Natural killer cell treated with Interleukin-12 subunit alpha and Interleukin-12 subunit beta and Interleukin-15 and Interleukin-18, amount 100 ng/mL, for 72 hours (primary cell): ENCODE measurements at places on chromosomes 2 and 18. TPM values are rescaled to one million over a fixed set of nuclear protein-coding genes. Genes with fewer than 3 reads are reported as not detected.

The HTR2B gene
- not detected for total RNA-seq

The TMEM178A gene
- total RNA-seq, result not detected

The PASK gene
- total RNA-seq, result 69.5 TPM

The FIGLA gene
- 1.1 TPM for total RNA-seq

The IL36B gene
- not detected for total RNA-seq

The LOXHD1 gene
- total RNA-seq, result not detected

The IL36RN gene
- not detected for total RNA-seq

The NAB1 gene
- total RNA-seq, result 59.7 TPM

GRCh38 chr2:74373221-74373676, 6.9 kb downstream of the DCTN1 start:
- DNase-seq, result no peak

DNA sequence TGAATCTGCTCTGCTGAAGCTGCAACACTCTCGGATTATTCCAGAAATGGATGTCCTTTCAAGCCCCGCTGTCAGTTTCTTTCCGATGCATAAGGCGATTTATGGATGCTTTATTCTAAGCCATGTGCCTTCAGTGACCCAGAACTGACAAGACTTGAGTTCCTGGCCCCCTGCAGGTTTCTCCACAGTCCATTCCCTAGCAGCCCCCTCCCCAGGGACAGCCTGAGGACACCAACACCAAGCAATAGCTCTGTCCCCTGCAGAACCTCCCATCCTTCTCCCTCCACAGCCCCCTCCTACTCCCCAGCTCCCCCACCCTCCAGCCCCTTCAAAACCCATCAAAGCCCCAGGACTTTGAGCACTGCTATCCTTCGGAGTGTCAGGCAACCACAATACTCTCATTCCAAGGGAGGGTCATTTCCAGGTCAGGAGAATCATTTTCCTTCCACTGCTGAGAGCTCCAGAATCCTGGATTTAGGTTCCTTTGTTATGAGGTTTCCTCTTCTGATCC, 24.6 kb upstream of the SPP2 start:
- DNase-seq, result no peak

DNA sequence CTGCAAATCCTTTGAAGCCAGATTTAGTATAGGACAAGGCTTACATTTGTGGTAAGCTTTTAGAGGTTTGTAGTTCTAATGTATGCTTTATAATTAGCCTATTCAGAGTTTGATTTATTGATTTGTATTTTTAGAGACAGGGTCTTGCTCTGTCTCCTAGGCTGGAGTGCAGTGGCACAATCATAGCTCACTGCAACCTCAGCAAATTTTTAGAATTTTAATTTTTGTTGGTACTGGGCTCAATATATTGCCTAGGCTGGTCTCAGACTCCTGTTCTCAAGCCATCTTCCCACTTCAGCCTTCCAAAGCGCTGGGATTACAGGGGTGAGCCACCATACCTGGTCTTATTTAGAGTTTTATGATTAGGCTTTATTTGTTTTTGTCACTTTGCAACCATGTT, 4.5 kb downstream of the KCNJ13 start:
- no peak for DNase-seq

DNA sequence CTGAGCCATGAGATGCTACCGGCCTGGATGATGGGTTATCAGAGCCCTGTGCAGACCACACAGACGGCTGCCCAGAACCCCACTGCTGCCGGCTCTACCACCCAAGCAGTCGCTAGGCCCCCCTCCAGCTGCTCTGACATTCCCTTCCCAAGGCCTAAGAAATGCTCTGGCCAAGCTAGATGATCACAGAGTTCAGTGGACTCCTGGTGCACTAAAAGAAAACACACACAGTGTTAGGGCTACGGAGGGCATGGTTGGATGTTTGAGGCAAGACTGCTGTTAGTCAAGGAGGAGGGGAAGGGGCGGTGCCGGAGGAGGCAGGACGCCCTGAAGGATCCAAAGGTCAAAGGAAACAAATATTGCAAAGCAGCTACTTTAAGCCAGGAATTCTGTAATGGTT, 174.5 kb downstream of the MYCN start:
- DNase-seq, result no peak

DNA sequence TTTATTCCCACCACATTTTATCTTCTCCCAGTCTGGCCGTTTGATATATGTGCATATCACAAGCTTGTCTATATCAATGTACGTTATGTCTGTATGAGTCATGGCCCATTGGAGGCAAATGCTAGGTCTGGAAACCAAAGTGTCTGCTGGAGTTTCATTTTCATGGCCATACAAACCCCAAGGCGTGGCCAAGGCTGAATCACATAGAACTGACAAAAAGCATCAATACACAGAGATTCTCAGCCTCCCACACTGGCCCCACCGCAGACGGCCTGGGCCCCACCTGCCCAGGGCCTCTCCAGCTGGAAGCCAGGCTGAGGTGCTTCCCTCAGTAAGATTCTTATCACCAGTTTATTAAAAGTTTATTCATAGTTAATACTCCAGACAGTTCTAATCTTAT, 40.5 kb upstream of the SALL3 start:
- DNase-seq, result no peak

- DNase-seq, result no peak
Observed at GRCh38 chr2:67289271-67289670, 107.9 kb upstream of the ETAA1 start.

GRCh38 chr18:78447211-78447610, 532.4 kb upstream of the SALL3 start:
- no peak for DNase-seq

GRCh38 chr2:19021100-19021476, 337.3 kb downstream of the OSR1 start:
- no peak for DNase-seq
